Stomach (tissue), 19 donors: ENCODE measurements at places on chromosomes 11 and 22.

GRCh38 chr11:115912484-115912945 is 408.3 kb upstream of the CADM1 start:
- peak; percentile 31 for DNase-seq

GRCh38 chr11:96074551-96075310 is 150.8 kb upstream of the MTMR2 start:
- DNase-seq = no peak

GRCh38 chr11:35531246-35531645 is 5.8 kb upstream of the PAMR1 start:
- no peak for DNase-seq

- peak; percentile 98 for DNase-seq
Observed at GRCh38 chr22:20319745-20320658, at the start of gene DGCR6L. TSS of gene DGCR6L (minus strand) at chr22:20320060. CDS start at chr22:20319988, 72 bp downstream.

DNA sequence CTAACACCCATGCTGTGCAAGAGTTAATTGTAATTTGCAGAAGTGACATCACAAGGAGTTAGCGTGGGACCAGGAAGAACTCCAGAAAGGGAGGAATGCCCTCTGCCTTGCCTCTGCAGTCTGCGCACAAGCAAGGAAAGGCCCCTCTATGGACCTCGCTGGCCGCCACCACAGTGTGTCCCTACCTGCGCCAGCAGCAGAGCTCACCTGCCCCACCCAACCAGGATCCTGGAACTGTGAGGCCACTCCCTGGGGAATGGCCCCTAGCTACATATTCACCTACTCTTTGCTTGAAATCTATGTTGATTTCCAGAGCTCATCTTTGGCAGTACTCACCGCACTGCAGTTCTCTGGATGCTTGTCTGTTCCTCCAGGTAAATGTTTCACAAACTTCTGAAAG is 72.0 kb upstream of the MTNR1B start:
- DNase-seq = no peak

- no peak for DNase-seq
Observed at GRCh38 chr11:33984682-33985389, 66.7 kb upstream of the CAPRIN1 start.

- no peak for DNase-seq
Observed at GRCh38 chr11:35237351-35237750, 98.4 kb downstream of the CD44 start.

DNA sequence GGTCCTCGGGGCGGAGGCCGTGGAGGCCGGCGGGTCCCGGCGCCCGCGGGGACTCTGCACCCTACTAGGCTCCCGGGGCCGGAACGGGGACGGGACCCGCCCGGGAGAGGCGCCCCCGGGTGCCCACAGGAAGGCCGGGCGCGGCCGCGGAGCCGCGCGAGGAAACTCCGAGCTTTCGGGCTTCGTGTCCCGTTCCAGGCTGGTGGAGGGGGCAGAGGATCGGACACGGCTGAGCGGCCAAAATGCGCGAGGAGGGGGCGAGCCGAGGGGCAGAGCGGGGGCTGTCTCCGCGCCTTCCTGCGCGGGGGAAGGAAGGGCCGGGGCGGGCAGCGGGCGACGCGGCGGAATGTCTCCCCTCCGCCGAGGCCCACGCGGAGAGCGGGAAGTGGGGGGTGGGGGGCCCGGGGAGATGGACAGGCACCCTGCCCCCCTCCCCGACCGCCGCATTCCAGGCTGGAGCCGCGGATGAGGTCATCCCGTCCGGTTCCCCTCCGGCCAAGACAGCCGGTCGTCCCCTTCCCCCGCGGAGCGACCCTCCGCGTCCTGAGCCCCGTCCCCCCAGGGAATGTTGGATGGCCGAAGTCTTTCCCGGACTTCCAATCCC is 430 bp downstream of the CDC42EP1 start:
- DNase-seq = no peak

- no peak for DNase-seq
Observed at GRCh38 chr11:14229472-14229871, 129.5 kb downstream of the RRAS2 start.

DNA sequence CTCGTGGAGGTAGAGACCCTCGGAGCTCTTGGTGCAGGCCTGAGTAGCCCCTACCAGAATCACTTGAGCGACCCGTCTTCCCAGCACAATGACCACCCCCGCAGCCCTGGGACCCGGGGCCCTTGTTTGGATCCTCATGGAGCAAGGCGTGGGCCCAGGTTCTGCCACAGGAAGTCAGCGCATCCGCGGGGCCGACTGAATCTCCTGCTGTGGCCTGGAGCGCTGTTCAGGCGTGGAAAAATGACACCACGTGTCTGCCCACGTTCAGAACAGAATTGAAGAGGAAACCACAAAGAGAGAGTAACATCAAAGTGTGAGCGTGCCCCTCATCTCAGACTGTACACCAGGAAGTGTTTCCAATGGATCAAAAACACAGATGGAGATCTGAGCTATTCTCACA is 1479.2 kb downstream of the TBC1D22A start:
- peak; percentile 23 for DNase-seq

DNA sequence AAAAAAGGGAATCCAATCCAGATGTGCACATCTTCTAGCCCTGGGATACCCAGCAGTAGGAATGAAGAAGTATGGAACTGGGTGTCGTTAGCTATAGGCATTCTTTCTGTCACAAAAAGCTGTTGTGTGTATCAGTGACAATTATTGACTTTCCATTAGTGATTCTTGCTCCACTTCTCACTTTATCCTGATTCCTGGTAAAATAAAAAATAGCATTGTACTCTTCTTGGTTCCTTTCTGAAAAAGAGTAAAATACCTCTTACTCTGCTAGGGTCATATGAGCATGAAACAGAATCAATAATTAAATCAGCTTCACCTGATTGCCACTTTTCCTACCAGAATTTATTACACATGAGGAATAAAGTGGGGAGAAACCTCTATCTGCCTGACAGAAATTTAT is at the start of gene OR52E6:
Gene OR52E6, minus strand, starts transcription at position 101 of the 400 bp plus-strand sequence. Its CDS starts 0 bp downstream, at position 101.
- DNase-seq = no peak

- no peak for DNase-seq
Observed at GRCh38 chr11:48096588-48097525, 116.5 kb downstream of the PTPRJ start.

DNA sequence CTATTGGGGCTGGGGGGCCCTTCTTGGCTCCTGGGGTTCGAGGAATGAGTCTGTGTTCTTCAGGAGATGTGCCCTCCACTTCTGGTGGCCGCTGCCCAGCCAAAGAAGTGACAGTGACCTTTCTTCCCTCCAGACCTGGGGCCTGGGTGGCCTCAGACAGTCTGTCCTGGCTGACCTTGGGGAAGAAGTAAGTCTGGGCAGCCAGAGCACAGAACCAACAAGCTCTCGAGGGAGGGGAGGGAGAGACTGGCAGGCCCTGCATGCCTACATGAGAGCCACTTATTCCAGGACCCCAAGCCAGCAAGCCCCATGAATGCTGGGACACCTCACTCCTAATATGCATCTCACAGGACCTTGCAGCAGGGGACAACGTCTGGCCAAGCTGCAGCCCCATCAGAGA is 27.1 kb upstream of the STK33 start:
- DNase-seq = no peak

- DNase-seq = no peak
Observed at GRCh38 chr11:77094841-77095365, 7.7 kb upstream of the OMP start.

GRCh38 chr22:19970479-19971275 is 29.1 kb upstream of the TXNRD2 start:
- DNase-seq = peak; percentile 74

DNA sequence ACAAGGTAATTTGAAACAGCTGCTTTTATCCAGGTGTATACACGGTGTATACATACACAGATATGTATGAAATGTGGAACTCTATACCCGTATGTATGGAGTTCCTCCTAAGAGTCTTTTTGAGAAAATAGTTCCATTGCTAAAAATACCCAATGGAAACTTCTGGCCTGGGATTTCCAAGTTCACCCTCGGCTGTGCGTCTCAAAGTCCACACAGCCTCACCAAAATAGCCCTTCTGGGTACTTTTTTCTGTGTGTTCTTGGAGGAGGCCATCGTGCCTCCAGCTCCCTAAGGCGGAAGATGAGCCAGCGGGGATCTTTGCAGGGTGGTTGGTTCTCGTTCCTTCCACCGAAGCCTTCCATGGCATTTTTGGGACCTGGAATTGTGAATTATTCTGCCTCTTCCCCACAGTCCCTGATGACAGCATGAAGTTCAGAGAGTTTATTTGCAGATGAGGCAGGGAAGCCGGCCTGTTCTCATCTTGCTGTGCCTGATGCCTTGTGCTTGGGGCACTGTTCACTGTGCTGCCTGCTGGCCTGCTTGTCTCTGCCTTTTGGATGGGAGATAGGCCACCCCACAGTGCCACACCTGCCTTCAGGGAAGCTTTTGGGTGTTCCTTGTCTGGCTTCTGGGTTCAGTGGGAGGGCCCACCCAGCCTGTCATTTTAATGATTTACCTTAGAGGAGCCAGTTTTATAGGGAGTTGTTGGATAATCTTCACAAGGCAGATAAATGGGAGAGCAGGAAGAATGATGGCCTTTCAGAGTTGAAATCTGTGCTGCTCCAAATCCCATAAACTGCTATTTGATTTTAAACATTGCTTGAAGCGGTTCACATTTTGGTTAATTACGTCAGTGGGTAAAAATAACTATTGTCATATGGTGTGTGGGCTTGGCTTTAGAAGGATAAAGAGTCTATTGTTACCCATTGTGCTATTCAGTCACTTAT is 112.7 kb upstream of the OR4B1 start:
- DNase-seq = peak; percentile 54

DNA sequence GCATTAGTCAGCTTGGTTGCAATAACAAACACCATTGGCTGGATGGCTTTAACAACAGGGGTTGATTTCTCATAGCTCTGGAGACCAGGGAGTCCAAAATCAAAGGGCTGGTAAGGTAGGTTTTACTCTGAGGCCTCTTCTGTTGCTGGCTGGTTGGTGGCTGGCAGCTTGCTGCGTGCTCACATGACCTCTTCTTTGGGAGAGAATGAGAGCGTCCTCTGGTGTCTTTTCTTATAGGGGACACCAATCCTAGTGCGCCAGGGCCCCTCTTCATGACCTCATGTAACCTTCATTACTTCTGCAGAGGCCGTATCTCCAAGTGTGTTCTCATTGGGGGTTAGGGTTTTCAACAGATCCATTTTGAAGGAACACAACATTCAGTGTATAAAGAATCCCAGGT is 1308.3 kb downstream of the TBC1D22A start:
- no peak for DNase-seq

DNA sequence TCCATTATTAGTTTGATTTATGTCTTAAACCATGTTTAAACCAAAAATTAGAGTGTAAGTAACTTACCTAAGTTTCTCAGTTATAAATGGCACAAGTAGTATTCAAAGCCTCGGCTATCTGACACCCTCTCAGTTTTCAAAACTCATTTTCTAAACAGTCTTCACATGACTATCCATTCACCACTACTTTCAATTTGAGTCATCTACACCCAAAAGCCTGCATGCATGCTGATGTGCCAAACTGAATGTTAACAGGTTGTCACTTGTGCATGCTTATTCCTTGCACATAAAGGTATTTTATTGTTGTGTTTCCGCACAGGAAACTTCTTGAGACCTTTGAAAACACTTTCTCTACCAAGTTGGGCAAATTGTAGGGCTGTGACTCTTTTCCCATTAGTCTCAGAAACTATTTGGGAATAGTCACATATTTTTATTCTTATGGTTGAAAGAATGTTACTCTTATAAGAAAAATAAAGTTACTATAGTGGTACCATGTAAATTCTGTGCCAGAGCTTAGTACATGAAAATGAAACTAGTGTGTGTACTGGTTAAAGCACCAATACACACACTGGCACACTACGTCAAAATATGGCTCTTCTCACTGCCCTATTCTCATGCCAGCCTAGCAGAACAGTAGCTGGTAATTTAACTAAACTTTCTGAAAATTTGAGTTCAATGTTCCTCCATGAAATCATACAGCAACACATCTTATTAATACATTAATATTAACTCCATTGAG is 2.2 kb upstream of the OR51E2 start:
- DNase-seq = no peak

DNA sequence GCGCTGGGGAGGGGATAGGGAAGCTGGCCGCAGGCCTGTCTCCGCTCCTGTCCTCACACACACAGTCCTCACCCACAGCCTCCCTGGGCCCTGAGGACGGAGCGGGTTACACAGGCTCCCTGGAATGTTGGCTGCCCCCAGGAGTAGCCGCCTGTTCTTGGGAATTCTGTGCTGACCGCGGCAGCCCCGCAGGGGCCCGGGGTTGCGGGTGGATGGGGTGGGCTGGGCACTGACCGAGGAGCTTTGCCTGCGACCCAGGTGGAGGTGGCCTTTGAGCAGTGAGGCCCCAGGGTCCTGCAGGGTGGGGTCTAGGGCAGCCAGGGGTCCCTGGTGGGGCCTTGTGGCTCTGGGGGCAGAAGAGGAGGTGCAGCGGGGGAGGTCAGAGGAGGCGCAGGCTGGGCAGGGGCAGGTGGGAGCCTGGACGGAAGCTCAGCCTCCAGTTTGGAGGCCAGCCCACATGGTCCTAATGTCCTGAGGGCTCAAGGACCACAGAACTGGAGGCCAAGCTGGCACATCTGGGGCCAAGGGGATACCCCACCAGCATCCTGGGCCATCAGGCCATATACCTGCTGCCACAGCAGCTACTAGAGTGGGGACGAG is 6.6 kb upstream of the MRGPRG start:
- DNase-seq = no peak

GRCh38 chr11:70700871-70701270 is 302.5 kb downstream of the CTTN start:
- no peak for DNase-seq

DNA sequence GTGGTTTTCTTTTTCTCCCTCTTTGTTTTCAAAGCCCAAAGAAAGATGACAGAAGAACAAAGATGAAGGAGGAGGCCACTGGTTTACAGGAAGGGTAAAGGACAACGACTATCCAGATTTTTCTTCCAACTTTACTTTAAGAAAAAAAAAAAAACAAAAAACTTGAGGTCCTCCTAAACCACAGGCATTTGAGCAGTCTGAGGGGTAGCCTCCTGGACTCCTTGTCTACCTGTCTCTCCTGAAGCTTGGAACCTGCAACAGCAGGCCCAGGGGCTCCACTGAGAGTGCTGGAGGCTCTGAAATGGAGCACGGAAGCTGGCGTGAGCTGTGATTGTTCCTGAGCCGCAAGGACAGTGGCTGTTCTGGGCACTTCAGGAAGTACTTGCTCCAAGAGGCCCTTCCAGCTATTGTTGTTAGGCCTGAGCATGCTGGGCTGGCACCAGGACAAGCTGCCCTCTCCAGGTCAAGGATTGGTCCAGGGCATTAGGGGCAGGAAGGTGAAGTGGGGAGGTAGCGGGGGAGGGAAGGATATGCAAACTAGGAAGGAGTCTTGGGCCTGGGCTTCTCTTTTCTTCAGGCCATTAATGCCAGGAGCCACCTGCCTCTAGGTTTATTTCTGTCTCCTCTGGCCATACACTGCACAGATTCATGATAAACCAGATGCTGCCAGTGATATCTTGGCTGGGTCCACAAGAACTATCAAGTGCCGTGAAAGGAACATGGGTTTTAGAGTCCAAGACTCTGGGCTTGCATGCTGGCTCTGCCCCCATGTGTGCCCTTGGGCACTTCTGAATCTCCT is 147.3 kb downstream of the CCDC34 start:
- peak; percentile 59 for DNase-seq
